ENCODE measurements at places on chromosomes 5 and 9. TPM values are rescaled to one million over a fixed set of nuclear protein-coding genes. Genes with fewer than 3 reads are reported as not detected.

The ARHGEF37 gene
- total RNA-seq = 25.6 TPM

The TSSK1B gene
- not detected for total RNA-seq

The PCDHAC1 gene
- total RNA-seq = 6.6 TPM

The ZDHHC11B gene
- 39.3 TPM for total RNA-seq

The PAEP gene
- not detected for total RNA-seq

The C9orf50 gene
- 0.54 TPM for total RNA-seq

The CDKN2B-AS1 gene
- 3.1 TPM for total RNA-seq

The PCDHA9 gene
- 1.6 TPM for total RNA-seq

The NCBP1 gene
- total RNA-seq = 27.2 TPM

The KIF12 gene
- 1.9 TPM for total RNA-seq

The PITX1 gene
- total RNA-seq = not detected

The CTSV gene
- total RNA-seq = 1.4 TPM

The STK10 gene
- 13.0 TPM for total RNA-seq
